ENCODE measurements at places on chromosomes 7 and 10. TPM values are rescaled to one million over a fixed set of nuclear protein-coding genes. Genes with fewer than 3 reads are reported as not detected.
A peak's percentile ranks its signal among the peaks of the same experiment; 100 is the strongest.

DNA sequence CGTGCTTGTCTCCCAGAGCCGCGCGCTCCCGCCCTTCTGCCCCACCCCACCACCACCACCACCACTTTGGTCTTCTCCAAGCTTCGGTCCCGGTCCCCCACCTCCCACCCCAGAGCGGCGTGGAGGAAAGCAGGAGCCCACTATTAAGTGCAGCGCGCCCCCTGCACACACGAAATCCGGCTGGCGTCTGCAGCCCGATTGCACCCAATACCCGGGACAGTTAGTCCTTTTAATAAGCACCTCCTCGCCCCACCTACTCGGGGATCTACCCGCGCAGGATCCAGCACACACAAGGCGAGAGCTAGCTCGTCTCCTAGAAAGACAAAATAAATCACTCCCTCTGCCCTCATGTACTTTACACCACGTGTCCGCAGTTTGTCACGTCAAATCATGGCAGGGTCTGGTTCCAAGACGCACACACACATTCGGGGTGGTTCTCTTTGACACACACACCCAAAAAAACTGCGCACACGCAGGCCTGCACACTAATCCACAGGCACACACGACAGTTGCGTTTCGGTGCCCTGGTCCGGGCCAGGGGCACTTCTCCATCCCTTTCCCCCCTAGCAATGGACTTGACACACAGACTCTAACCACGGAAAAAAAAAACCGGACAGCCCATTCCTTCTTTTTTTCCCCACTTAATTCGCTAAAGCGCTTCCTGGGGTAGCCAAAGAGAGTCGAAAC, 1.6 kb downstream of the SFMBT2 start:
- DNase-seq, result peak; percentile 85

DNA sequence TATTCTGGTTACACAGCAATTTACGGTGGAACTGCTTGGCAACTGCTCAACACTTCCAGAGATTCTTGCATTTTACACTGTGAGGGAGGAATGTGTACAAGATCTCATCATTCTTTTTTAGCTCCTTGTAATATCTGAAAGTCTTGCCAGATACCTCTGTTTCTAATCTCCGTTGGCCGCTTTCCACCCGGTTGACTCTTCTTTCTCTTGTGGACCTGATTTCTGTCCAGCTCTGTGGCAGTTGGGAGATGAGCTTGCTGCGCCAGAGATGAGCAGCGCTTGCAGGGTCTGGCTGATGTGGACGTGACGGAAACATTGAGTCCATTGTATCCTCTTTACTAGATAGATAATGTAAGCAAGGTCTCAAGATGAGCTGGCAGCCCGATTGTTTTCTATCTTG, 27.6 kb downstream of the SPAG6 start:
- DNase-seq, result no peak

DNA sequence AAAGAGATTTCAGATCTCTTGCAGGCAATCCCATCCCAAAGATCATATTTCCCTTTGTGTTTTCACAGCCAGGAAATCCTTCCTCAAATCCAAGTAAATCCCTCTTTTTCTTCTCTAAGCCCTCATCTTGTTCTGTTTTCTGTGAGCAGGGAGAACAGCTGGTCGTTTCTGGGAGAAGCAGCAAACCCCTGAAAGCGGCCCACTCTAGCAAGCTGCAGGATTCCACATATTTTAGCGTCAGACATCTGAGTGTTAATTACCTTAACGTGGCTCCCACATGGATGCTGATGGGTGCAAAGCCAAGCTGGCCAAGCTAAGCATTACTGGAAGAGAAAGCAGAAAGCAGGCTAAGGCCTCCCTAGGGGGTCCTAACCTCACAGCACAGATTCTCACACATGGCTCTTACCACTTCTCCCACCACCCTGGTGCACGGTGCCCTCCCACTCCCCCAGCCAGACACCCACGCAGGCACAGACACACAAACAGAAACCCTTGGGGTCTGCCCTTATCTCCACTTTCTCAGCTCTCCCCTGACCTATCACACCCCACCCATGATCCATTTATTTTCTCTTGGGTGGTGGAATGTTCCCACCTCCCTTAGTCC, 551.0 kb upstream of the AUTS2 start:
- no peak for DNase-seq

DNA sequence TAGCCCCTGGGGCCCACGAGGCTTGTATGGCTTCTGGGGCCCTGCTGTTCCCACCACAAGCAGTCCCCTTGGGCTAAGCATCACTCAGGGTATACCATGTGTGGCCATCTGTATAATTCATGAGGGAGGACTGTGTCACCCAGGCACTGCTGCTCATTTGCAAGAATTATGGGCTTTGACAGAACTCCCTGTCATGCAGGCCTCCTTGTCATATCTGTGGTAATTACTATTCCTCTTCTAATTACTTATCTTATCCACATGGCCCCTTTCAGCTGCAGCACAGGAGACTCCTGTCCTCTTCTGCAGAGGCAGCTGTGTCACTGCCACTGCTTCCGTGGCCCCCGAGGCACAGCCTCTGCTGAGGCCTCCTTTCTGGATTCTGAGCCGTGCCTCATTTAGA, 46.3 kb downstream of the LRMDA start:
- DNase-seq, result no peak

- DNase-seq, result no peak
Observed at GRCh38 chr10:96236090-96236478, 35.3 kb downstream of the BLNK start.

- DNase-seq, result peak; percentile 66
Observed at GRCh38 chr7:50304129-50304910, at the start of gene IKZF1. Gene IKZF1 (plus strand): TSS chr7:50304716. CDS start chr7:50319062, 14,346 bp downstream.

- DNase-seq, result no peak
Observed at GRCh38 chr7:150377196-150377595, 1.9 kb upstream of the ZNF775 start.

DNA sequence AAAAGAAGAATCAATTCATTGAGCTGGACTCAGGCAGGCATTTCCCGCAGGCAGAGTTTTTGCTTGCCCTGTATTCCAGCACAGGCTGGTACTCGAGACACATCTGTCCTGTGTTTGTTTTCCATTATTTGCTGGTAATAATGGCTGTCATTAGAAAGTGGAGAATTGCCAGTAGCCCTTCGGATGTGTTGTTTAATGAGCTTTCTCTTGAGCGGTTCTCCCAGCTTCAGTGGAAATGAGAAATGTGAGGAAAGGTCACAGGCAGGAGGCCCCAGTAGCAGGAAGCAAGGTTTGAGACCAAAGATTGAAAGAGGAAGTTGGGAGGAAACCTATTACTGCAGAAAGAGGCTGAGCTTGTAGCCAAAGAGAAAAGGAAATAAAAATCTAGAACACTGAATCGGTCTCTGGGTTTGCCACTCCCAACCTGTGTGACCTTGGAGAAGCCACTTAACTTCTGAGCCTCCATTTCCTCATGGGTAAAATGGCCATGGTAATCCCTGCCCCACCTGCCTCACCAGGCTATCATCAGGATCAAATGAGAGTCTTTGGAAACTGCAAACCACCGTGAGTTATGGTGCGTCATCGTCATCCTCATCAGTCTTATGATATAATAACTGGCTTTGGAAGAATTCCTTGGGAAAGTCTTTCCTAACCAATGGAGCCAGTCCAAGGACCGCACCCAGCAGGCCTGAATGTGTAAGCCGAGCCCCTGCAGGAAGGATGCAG, 67.7 kb downstream of the TACR2 start:
- no peak for DNase-seq

The ENO4 gene
- total RNA-seq, result not detected
